Retinal pigment epithelial cell (primary cell): ENCODE measurements at places on chromosomes 5 and 9.

DNA sequence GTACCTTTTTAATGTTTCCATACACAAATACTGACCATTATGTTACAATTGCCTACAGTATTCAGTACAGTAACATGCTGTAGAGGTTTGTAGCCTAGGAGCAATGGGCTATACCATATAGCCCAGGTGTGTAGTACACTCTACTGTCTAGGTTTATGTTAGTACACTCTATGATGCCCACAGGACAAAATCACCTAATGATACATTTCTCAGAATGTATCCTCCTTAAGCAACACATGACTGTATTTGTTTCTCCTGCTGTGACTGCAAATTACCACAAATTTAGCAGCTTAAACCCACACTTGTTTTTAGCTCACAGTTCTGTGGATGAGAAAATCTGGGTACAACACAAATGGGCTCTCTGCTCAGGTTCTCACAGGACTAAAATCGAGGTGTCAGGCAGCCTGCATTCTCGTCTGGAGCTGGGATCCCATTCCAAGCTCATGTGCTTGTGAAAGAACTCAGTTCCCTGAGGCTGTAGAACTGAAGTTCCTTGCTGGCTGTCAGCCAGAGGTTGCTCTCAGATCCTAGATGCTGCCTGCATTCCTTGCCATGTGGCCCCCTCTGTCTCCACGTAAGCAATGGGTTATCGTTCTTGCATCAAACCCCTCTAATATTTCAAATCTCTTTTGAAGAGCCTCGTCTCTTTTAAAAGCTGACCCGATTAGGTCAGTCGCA, 38.6 kb upstream of the PIK3R1 start:
- DNase-seq: no peak

GRCh38 chr5:35876454-35876853, 19.8 kb downstream of the IL7R start:
- no peak for DNase-seq

DNA sequence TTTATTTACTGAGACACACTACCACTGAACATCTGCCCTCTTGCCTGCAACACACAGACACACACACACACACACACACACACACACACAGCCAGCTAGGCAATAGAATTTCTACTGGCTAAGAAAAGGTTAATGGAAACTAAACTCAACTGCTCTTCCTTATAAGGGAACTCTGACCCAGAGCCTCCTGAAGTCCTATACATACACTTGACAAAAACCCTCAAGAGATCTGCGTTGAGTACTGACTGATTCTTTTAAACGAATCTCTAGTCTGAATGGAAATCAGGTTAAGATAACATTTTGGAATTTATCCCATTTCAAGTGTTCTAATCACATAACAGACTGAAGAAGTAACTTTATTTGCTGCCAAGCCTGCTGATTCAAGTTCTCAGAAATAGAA, 25.9 kb upstream of the TRPM3 start:
- no peak for DNase-seq

- no peak for DNase-seq
Observed at GRCh38 chr5:98031496-98031895, 742.0 kb upstream of the RGMB start.

DNA sequence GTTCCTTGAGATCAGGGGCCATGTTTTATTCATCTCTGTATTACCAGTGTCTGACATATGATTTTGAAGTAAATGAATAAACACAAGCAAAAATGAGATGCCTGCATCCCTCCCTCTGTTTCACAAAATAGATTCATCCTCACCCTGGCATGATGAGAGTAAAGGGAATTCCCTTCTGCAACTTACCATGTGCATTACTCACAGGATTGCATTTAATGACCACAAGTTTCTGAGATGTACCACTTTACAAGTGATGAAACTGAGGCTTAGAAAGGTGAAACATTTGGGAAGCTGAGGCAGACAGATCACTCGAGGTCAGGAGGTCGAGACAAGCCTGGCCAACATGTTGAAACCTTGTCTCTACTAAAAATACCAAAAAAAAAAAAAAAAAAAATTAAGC, 74.2 kb upstream of the TNFSF8 start:
- DNase-seq: no peak

DNA sequence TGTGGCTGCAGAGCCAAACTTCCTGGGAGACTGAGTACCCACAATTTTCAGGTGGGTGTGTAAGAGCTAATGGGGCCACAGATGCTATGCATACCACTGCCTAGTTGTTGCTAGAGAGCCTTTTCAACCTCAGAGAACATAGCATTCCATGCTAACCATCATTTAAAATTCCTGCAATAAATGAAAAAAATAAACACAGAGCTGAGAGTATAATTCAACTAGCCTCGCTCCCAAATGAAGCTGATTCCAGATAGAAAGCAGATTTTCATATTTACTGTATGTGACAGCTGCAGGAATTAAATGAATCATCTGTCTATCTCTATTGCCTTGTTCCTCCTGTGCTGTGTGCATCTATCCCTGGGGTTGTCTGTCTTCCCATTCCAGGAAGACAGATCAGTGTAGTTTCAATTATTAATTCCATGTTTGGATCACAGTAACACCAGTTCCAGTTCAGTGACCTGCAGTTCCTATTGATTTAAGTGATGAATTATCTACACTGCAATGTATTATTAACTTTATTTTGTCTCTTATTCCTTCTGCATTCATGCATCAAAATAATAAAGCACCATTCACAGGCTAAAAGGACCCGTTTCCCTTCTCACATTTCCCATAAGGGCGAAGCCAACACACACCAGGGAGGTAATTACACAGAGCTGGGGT, 324.5 kb downstream of the SLIT3 start:
- DNase-seq: no peak

DNA sequence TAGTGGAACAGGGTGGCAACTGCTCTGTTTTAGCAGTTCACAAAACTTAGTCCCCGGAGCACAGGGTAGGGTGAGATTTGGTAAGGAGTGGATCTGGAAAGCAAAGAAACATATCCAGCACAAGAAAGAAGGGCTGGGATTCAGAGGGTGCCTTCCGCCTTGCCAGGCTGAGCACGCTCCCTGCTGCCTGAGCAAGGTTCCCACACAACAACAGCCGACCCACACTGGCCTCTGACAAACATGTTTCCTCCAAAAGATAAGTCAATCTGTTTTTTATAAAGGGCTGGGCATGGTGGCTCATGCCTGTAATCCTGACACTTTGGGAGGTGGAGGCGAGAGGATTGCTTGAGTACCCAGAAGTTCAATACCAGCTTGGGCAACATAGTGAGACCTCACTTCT, 45.8 kb downstream of the RAB3C start:
- no peak for DNase-seq

DNA sequence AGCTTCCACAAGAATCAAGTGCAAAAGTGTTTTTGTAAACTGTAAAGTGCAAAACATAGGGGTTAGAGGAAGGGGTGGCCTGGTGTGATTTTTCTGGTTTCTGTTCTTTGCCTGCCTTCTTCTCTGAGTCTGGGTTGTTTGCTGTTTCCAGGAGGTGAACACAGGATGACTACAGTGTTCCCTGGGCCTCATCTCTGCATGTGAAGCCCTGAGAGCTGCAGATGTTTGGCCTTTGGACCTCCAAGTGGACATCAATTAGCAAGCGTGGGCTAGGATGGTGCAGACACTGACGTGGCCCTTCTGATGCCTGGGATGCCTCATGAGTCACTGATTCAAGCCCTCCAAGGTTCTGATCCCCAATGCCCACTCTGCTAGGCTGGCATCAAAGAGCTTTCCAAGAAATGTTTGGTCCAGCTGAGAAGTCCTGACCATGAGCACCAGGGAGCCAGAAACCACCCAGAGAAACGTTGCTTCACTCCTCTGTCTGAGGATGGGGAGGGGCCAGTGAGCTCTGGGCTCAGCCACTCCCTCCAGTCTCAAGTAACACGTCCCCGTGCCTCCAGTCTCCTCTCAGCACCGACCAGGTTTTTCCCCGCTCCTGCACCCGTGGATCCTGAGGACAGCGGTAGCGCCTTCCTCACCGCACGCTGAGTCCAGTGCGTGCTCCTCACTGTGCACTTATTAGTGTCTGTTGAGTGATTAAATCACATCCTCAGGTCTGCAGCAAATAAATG, 7.6 kb downstream of the IL9 start:
- no peak for DNase-seq

DNA sequence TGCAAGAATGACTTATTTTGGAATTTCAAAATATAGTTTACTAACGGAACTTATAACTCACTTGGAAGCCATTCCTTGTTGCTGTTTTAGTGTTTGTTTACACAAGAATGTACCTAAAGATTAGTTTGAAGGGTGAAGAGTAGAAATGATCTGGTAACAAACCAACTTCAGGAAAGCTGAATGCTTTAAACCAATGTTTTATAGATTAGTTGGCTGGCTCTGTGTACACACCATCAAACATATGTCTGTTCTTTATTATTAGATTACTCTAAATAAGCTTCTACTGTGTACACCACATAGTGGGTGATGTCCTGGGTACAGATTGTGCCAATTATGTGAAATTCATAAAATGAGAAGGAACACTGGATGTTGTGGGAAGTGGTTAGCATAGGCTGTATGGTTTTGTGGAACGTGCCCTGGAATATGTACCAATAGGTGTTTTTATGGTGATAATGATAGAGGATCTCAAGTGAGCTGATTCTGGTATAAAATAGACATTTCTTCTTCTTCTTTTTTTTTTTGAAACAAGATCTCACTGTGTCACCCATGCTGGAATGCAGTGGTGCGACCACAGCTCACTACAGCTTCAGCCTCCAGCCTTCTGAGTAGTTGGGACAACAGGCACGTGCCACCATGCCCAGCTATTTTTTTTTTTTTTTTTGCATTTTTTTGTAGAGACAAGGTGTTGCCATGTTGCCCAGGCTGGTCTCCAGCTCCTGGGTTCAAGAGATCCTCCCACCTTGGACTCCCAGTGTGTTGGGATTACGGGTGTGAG, 109.3 kb upstream of the DHFR start:
- DNase-seq: no peak

DNA sequence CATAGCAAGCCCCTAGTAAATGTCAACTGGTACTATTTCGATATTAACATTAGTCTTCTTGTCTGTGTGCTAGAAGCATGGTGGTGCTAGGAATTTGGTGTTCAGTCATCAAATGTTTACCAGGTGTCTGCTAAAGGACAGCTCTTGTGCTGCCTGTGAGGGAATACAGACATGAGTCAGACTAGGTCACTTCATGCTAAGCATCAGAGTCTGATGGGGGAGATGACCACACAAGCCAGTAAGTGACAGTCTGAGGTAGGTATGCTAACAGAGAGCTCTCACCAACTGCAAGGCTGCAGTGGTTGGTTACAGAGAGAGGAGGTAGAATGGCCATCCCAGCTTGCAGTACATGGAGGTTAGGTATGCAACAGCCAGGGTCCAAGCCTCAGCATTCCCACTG, 320.9 kb downstream of the CDK5RAP2 start:
- no peak for DNase-seq

DNA sequence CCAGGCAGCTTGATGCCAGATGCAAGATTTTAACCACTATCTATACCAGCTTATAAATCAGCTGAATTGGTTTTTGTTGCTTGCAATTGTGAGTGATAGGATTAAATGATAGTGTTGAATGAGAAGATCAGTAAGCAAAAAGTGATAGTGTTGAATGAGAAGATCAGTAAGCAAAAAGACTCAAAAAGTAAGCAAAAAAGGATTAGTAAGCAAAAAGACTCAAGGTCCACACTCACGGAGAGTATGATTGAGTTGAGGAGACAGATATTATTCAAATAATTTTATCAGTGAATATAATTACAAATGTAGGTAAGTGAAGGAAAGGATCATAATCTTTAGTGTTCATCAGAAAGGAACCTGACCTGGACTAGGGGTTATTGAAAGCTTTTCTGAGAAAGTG, 58.0 kb upstream of the ARRDC3 start:
- DNase-seq: no peak

GRCh38 chr9:91915524-91916263, 34.3 kb downstream of the ROR2 start:
- no peak for DNase-seq

DNA sequence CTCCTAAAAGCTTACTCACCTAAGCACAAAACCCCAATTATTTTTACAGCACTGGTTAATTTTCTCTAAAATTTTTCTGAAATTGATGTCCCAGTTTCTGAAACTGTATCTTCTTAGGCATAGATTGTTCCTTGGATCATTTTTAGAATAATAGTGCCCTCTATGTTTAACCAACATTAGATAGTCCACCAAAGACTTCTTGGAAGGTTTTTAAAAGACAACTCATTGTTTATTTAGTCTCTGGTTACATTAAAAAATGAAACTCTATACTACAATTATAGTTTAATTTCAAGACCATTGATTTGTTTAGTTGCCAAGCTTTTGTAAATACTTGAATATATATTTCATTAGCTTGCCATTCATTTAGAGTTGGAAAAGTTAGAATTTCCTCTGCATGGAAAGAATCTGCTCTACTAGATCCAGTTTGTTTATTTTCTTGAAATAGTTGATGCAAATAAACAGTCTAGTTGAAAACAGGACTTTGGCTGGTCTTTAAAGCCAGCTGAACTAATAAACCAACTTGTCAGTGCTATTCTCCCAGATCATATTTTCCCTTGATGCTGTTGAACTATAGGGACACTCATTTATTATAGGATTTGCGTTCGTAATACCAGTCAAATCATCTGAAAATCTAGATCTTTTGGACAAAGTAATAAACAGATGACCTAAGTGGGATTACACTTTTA, 990.5 kb downstream of the TLE1 start:
- no peak for DNase-seq

DNA sequence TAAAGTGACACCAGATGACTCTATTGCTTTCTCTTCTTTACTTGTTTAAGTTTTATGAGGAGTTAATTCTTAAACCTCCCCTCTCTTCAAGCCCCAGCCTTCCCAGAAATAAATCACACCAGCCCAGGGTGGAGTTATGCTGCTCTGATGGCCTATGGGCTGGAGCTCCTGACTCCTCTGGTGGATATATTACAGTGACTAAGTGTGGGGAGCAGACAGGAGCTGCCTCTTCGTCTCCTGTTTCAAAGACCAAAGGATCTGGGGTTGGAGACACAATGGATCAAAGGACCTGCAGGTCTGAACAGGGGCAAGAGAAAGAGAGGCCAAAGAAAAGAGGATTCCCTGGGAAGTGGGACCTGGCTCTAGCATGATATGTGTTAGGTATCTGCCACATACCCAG, 312.0 kb upstream of the MSX2 start:
- no peak for DNase-seq

- DNase-seq: no peak
Observed at GRCh38 chr9:93071464-93071863, 13.0 kb downstream of the SUSD3 start.

DNA sequence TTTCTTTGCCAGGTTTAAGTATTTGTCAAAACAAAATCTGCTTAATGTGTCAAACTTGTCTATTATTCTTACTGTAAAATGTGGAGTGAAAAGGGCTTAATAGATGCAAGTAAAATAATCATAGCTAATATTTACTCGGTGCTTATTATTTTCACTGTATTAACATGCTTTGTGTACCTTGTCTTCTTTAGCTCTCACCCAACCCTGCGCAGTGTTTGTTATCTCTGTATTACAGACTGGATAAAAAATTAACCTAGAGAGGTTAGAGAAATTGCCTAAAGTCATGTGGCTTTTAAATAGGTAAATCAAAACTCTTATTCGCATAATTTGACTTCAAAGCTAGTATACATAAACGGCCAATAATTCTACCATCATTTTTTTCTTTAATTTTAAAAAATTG, 1864.8 kb downstream of the MAT2B start:
- DNase-seq: no peak
